ENCODE measurements at places on chromosomes 7 and 10.
A peak's percentile ranks its signal among the peaks of the same experiment; 100 is the strongest.

- DNase-seq, result no peak
Measured at GRCh38 chr7:51255036-51255435, 61.6 kb downstream of the COBL start.

DNA sequence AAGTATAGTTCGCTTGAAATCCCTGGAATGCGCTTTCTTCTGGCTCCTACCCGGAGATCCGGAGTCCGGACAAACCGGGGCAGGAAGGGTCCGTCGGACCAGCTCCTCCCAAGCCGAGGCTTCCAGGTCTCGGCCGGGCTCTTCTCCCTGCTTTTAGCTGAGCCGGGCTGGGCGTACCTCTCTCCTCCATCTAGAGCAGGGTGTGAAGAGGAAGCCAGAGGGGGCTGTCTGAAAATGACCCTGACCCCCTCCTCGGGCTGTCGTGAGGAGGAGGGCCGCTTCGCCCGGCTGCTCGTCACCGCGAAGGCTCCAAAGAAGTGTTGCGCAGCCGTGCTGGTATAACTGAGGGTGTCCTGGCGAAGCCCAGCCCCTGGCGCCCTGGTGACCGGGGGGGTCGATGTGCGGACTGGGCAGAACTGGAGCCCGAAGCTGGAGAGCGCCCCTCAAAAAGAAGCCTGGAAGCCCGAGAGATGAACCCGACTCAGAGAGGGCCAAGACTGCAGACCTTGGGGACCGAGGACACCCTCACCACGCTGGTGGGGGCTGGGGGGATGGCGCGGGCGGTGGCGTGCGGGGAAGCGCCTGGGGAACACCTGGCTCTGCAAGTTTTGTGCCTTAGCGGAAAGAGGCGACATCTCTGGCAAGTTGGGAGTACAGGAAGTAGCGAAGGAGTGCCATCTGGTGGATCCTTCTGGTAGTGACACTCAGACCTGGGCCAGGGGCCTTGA lies 5.7 kb downstream of the KAZALD1 start:
- peak; percentile 89 for DNase-seq

GRCh38 chr10:86099542-86100334 lies 266.9 kb downstream of the GRID1 start:
- no peak for DNase-seq

DNA sequence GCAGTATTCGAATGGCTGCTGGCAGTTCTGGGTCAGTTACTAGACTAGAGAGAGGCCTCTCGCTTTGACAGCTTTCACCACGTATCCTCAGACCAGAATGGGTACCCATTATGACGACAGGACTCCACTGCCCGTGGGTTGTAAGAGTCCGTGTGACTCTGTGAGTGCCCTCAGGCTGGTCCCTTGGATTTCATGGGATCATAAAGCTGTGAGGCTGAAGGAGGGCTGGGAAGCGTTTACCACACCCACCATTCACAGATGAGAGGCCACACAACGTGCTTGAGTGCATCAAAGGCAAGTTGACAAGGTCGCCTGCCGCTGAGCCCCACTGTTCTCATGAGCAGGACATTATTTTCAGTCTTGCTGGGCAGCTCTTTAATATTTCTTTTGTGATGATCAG lies 87.2 kb downstream of the EZH2 start:
- DNase-seq, result no peak

GRCh38 chr7:125465527-125465926 lies 535.9 kb upstream of the POT1 start:
- peak; percentile 75 for DNase-seq

DNA sequence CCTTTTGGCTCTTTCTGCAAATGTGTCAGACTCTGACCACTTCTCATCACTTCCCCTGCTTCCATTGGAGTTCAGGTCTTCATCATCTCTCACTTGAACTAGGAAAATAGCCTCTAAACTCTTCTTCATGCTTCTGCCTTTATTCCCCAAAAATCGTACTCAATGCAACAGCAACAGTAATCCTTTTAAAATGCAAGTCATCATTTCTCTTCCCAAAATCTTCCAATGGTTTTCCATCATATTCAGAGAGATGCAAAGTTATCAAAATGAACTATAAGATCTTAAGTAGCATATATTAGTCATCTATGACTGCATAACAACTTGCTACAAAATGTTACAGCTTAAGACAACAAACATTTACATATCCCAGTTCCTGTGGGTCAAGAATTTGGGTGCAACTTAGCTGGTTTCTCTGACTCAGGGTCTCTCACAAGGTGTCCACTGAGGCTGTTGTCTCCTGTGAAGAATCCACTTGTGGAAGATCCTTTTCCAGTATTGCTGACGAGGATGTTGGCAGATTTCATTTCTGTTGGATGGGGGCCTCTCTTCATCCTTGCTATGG lies 31.0 kb upstream of the ETV1 start:
- DNase-seq, result no peak

DNA sequence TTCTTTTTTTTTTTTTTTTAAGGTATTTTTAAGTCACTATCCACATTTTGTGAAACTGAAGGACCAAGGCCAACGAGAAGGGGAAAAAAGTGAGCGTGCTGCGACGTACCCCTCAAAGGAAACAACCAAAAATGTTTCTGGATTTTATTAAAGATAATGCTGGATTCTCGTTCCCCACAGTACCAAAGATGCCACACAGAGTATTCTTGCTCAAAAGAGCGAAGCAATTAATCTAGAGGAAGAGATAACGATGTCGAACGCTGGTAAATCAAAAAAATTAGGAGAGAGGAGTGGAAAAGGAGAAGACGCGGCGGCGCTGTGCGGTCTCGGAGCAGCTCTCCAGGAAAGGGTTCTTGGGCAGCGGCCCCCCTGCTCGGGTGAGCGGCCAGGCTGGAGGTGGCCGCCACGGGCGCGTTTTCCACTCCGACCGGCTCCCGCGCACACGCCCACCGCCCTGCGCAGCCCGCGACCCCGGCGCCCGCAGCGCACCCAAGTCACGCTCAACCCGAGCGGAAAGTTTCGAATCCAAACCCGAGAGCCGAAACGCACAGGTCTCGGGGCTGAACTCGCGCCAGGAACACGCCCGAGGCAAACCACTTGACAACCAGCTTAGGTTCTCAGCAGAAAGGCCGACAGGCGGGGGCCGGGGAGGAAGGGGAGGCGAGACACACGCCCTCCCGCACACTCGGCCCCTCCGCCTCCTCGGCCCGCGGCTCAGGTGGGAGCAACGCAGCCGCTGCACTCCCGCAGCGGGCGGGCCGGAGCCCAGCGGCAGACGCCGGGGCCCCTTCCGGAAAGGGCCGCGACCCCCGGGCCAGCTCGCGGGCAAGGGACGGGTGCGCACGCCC lies 989 bp downstream of the SRPK2 start:
- peak; percentile 73 for DNase-seq

GRCh38 chr7:6168477-6168868 lies 104.0 kb downstream of the CYTH3 start:
- no peak for DNase-seq

Measured in MM.1S (cell line).